ENCODE measurements at places on chromosomes 5 and 9.

GRCh38 chr5:15538516-15538915 lies 38.5 kb downstream of the FBXL7 start:
- no peak for DNase-seq

DNA sequence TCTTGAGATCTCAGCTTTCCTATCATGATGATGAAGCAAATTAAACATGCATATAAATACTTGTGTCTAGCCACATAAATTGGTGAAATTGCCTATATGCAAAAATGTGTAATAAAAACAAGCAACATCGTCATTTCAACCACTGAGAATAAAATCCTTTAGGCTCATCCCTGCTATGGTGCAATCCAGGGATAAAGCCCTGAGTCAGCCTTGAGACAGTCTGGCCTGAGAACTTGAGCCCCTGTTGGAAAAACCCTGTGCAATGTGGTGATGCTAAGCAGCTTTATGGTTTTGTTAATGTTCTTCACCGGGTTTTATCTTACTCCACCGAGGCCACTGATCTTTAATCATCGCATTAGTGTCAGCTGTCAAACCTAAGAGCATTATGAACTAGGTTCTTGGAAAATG lies 170.5 kb downstream of the DCP2 start:
- no peak for DNase-seq

- DNase-seq: no peak
Measured at GRCh38 chr5:78237911-78238310, 56.6 kb downstream of the AP3B1 start.

GRCh38 chr5:136143763-136144162 lies 11.1 kb downstream of the SMAD5 start:
- DNase-seq: no peak

DNA sequence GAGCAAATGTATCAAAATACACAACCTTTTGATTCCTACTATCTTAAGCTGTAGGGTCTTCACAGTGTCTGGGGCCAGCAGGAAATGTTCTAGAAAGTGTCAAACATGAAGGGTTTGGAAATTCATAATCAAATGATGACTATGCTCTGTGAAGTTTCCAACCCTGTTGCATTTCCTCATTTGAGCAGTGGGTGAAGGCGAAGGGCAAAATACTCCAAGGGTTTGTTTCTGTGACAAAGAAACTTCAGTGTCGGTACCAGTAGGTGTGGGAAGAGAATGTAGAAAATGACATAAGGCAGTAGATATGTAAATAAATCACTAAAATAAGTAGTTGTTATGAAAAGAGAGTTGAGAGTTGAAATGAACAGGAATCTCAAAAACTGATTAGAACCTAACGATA lies 576 bp downstream of the ALDOB start:
- no peak for DNase-seq

- DNase-seq: no peak
Measured at GRCh38 chr9:114131808-114132549, 23.4 kb upstream of the COL27A1 start.
